ENCODE measurements at places on chromosomes 3 and 15. TPM values are rescaled to one million over a fixed set of nuclear protein-coding genes. Genes with fewer than 3 reads are reported as not detected.

The PRSS50 gene
- 1.2 TPM for polyA plus RNA-seq

The SEC22A gene
- 28.5 TPM for polyA plus RNA-seq

The PDCD7 gene
- 33.4 TPM for polyA plus RNA-seq

The CTXN2 gene
- polyA plus RNA-seq, result 0.09 TPM

The C3orf85 gene
- polyA plus RNA-seq, result 11.2 TPM

The IGF2BP2 gene
- polyA plus RNA-seq, result 89.7 TPM

The SSR3 gene
- polyA plus RNA-seq, result 158 TPM

The WNT5A gene
- 45.7 TPM for polyA plus RNA-seq

The C3orf38 gene
- 26.4 TPM for polyA plus RNA-seq

The ATP13A5 gene
- not detected for polyA plus RNA-seq

The LRRC49 gene
- polyA plus RNA-seq, result 16.4 TPM

The NEDD4 gene
- 15.4 TPM for polyA plus RNA-seq

The SLCO3A1 gene
- polyA plus RNA-seq, result 12.4 TPM

The B3GNT5 gene
- polyA plus RNA-seq, result 31.3 TPM

The COL8A1 gene
- 61.1 TPM for polyA plus RNA-seq

The DPPA2 gene
- polyA plus RNA-seq, result 1.6 TPM

The MYL3 gene
- polyA plus RNA-seq, result 23.6 TPM

The UQCC5 gene
- polyA plus RNA-seq, result 13.6 TPM

The RSRC1 gene
- 21.1 TPM for polyA plus RNA-seq

The ARL14 gene
- polyA plus RNA-seq, result not detected

The CFAP91 gene
- polyA plus RNA-seq, result 21.0 TPM

The DUOX1 gene
- polyA plus RNA-seq, result 1.8 TPM

The SH3GL3 gene
- polyA plus RNA-seq, result 12.1 TPM

The PRICKLE2 gene
- 19.3 TPM for polyA plus RNA-seq

The PAQR9 gene
- 0.62 TPM for polyA plus RNA-seq

The TASOR gene
- 77.9 TPM for polyA plus RNA-seq

The CCDC9B gene
- polyA plus RNA-seq, result 2.0 TPM

The PLSCR4 gene
- 26.4 TPM for polyA plus RNA-seq

The KBTBD13 gene
- 0.05 TPM for polyA plus RNA-seq

The GOLGA6L9 gene
- 6.1 TPM for polyA plus RNA-seq

The TOPAZ1 gene
- polyA plus RNA-seq, result not detected

The TNFAIP8L3 gene
- polyA plus RNA-seq, result 2.4 TPM

The STXBP5L gene
- 0.26 TPM for polyA plus RNA-seq

The POPDC2 gene
- polyA plus RNA-seq, result 4.5 TPM

The TOP2B gene
- polyA plus RNA-seq, result 292 TPM

The ACTRT3 gene
- 3.4 TPM for polyA plus RNA-seq

The SKOR1 gene
- polyA plus RNA-seq, result 0.42 TPM

The RASGRP1 gene
- 12.7 TPM for polyA plus RNA-seq

The PLA2G4D gene
- 0.18 TPM for polyA plus RNA-seq

The ANKUB1 gene
- 0.72 TPM for polyA plus RNA-seq

The RBPMS2 gene
- 11.7 TPM for polyA plus RNA-seq

The PIGZ gene
- polyA plus RNA-seq, result 1.6 TPM

The C3orf80 gene
- 0.22 TPM for polyA plus RNA-seq

The ZPLD1 gene
- polyA plus RNA-seq, result 0.89 TPM

The CCR9 gene
- polyA plus RNA-seq, result not detected

The GOLGA6L4 gene
- 30.0 TPM for polyA plus RNA-seq

The BCHE gene
- 7.9 TPM for polyA plus RNA-seq

The FEZF2 gene
- polyA plus RNA-seq, result not detected

The SLC24A5 gene
- 1.1 TPM for polyA plus RNA-seq

The MEIS2 gene
- 163 TPM for polyA plus RNA-seq

The HRG gene
- 0.89 TPM for polyA plus RNA-seq

The APH1B gene
- 17.5 TPM for polyA plus RNA-seq

The PLAAT1 gene
- polyA plus RNA-seq, result 5.8 TPM
